ENCODE measurements at places on chromosomes 5 and 9.

DNA sequence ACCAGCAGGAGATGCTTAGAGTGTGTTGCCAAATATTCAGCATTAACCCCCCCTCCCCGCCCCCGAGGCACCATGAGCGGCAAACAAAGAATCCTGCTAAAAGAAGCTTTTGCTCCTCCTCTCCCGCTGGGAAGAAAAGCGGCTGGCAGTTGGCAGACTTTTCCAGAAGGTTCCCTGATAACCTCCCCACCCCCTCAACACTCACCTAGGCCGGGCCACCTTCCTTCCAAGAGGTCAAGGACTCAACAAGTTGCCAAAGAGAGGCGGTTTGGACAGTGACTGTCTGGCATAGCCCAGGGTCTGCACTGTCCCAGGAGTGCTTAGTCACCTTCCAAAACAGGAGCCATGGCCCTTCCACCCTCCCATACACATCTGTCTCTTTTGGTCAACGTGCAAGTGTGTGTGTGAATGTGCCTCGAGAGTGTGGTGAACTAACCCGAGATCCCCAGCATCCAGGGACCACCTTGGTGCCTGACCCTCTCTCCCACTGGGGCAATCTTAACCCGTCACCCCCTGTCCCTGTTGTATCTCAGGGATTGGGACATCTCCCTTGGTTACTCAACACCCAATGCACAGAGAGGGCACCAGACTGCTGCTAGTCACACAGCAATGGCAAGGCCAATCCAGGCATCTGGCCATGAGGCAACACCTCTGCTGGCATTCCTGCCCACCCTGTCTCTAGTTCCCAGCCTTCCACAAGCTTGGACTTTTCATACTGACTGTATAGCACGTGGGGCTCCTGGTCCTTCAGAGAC is 18.9 kb downstream of the CAMK2A start:
- peak; percentile 37 for DNase-seq

DNA sequence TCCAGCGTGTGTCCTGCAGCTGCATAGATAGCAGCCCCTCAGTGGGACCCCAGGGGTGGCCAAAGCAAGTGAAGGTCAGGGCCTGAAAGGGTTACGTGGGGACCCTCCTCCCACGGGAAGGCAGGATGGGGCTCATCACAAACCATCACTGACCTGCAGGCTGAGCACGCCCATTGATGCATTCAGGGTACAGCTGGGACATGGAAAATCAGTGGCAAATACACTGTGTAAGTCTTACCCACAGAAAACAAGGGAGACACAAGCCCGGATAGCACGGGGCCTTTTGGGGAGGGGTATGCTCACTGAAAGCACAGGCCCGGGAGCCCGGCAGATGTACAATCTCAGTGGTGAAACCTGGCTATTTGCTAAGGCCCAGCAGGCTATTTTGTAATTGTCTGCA is 49.1 kb downstream of the SEMA4D start:
- no peak for DNase-seq

DNA sequence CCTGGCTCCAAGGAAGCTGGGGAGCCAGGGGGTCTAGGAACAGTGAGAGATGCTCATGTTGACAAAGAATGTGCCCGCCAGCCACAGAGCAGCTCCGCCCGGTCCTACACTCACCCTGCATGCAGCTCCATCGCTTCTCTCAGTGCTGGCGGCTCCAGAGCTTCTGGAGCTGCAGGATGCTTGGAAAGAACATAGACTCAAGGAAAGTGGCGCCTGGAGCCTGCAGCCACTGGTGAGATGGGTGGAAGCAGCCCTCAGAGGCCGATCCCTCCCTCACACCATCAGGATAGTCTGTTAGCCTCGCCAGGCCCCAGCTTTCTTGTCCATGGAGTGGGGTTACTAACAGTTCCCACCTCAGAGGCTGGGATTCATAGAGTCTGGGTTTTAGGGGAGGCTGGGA is 26.4 kb upstream of the SLC6A19 start:
- DNase-seq, result no peak

- no peak for DNase-seq
Observed at GRCh38 chr9:112446080-112446479, 40.5 kb upstream of the KIAA1958 start.

DNA sequence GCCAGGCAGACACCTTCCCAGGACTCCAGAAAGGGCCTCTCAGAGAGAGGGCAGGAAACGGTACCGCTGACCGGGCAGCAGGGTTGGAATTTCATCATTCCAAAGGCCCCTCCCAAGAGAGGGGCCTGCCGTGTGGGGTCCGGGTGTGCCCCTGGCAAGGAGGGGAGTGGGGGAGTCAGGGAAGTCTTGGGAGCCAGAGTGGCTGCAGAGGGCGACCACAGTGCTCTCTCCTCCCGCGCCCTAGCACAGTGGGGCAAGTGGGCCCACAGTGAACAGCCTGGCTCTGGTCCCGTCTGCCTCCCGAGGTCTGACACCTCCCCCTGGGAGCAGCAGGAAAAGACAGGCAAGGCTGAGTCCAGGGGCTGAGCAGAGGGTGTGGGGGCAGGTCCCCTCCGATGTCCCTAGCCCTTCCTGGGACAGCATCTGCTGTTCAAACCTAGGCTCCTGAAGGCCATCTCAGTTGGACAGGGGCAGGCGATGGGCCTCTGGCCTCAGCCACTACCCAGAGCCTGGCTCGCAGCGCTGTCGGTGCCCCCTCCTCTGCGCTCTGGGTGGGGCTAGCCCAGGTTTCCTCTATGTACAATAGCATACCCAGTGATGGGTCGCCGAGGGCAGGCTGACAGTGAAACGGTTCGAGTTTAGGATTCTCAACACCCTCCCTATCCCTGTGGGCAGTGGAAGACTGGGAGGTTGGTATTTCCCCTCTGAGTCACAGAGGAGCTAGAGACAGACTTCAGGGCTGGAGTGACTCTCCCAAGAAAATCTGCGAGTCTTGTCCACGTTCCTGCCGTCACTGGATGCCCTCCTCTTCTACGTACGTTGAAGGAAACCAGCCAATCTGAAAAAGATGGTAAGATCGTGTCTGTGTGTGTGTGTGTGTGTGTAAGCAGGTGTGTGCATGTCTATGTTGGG is 25.4 kb upstream of the SARDH start:
- no peak for DNase-seq

DNA sequence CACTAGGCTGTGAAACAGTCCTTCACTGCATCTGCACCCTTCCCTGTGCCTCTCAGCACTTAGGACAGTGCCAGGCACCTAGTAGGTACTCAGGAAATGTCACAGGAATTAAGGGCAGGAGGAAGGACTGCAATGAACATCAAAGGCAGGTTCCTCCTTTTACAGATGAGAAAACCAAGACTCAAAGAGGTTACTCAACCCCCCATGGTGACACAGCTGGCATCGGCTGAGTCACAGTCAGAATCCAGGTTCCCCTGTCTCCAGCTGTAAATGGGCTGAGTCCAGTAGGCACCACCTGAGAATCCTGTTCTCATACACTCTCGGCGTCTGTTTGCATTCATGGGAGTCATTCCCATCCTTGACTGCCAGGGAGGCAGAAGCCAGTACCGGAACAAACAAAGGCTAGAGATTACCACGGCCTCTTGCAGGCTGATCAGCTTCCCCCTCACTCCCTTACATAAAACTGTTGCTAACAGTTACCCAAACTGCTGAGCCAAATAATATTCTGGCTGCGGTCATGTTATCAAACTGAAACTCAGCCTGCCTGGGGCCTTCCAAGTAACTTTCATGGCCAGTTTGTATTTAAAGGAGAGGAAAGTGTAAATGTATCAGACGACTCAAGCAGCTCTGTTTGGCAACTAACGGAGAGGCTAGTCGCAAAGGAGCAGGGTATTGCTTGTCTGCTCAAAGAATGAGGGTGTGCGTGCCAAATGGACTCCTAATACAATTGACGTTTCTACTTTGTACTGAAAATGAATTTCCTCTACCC is 201.7 kb downstream of the PAPPA start:
- DNase-seq, result peak; percentile 71

- DNase-seq, result no peak
Observed at GRCh38 chr5:155408465-155408864, 394.9 kb downstream of the KIF4B start.

DNA sequence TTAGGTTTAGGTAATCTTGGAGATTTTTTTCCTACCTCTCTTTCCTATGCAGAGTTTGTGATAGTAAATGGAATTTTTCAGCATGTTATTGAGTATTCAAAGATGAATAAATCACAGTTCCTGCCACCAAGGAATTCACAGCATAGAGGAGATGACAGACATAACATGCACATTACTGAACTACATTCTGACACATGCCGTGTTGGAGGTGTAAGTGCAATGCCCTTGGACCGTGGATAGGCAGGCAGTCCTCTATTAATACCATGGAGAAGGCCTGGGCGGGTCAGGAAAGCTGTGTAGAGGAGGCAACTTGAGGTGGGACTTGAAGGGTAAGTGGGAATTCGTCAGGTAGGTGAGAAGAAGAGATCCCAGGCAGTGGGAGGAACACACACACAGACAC is 43.9 kb downstream of the MCCC2 start:
- no peak for DNase-seq

DNA sequence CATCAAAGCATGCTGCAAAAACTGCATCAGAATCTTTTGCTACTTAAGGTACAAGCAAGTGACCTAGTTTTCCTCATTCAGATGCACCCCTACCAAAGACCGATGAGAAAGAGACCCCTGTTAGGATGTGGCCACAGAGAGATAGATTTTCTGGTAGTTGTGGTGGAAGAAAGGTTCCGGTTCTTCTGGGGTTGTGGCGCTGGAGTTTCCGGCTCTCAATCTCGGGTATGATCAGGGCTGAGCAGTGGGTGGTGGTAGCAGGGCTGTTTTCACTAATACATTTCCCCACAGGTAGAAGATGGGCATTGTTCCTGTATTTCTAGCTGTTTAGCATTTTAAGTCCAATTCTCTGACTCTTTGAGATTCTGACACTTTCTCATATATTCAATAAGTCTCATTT is 58.4 kb downstream of the PCSK1 start:
- DNase-seq, result no peak

DNA sequence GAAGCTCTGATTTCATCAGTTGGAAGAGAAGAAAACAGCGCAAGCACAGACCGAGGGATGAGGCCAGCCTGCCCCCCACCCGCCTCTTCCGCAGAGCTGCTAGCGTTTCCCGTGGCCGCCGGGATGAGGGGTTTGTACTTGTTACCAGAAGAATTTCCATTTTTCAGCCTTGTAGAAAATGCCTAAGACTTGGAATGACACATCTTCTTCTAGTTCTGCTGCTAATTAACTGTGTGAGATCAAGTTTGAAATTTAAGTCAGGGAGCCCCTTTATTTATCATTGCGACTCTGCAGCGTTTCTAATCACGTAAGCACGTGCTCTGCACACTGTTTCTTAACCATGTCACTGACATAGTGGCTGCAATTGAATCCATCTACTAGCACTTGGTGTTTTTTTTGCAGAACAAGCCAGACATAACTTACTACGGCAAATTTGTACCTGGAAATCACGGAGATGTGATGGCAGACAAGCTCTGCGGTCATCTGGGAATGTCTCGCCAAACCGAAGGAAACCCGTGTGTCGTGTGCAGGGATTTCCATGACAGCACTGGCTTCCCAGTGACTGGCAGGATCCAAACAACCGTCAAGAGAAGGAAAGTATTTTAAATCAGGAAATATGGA is 41.8 kb upstream of the ROR2 start:
- DNase-seq, result no peak

DNA sequence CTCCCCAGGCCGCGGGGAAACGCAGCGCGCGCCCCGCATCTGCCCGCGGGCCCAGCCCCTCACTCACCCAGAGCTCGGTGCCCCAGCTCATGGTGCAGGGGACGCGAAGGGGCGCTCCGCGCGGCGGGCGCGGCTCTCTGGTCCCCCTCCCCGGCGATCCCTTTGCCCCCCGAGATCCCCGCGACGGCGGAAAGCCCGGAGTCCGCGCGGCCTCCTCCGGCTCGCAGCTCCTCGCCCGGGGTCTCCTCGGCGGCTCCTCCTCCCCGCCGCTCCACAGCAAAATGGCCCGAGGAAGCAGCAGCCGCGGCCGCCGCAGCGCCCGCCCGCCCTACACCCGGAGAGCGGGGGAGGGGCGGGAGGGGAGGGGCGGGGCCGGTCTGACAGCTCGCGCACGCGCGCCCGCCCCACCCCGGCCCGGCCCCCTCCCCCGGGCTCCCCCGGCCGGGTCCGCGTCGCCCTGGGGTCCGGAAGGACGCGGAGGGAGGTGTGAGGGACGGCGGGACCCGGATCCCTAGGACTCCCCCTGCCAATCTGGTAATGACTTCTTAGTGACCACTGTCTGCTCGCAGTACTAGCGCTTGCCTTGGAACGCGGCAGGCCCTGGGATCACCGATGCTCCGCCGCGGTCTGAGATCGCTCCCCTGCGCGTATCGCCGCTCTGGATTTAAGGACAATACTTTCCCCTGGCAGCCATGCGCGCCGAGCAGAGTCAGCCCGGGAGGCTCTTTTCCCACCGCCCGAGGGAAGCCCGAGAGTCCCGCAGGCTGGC is at the start of gene FNBP1:
TSS of gene FNBP1 (minus strand) at position 305 of the 769 bp plus-strand sequence. CDS start at position 91, 214 bp downstream.
- peak; percentile 92 for DNase-seq

- DNase-seq, result no peak
Observed at GRCh38 chr5:171080186-171080938, 218.5 kb downstream of the RANBP17 start.

DNA sequence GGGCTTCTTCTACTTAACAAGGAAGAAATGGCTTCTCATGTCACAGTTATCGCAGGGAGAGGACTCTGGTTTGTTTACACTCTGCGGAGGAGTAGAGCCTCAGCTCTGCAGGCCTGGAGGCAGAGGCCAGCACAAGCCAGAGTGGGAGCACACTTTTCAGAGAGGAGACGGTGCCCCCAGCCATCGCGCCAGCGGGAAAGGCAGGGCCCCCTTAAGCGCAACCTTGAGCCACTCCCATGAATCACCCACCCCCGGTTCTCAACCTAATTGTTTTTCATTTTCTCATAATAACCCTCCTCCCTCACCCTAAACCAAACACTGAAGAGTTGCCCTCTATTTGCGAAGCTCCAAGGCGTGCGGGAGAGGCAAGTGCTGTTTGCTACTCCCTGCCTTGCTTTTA is 208.4 kb upstream of the TBCA start:
- DNase-seq, result peak; percentile 28

GRCh38 chr9:18675332-18675731 is 201.4 kb downstream of the ADAMTSL1 start:
- DNase-seq, result no peak

DNA sequence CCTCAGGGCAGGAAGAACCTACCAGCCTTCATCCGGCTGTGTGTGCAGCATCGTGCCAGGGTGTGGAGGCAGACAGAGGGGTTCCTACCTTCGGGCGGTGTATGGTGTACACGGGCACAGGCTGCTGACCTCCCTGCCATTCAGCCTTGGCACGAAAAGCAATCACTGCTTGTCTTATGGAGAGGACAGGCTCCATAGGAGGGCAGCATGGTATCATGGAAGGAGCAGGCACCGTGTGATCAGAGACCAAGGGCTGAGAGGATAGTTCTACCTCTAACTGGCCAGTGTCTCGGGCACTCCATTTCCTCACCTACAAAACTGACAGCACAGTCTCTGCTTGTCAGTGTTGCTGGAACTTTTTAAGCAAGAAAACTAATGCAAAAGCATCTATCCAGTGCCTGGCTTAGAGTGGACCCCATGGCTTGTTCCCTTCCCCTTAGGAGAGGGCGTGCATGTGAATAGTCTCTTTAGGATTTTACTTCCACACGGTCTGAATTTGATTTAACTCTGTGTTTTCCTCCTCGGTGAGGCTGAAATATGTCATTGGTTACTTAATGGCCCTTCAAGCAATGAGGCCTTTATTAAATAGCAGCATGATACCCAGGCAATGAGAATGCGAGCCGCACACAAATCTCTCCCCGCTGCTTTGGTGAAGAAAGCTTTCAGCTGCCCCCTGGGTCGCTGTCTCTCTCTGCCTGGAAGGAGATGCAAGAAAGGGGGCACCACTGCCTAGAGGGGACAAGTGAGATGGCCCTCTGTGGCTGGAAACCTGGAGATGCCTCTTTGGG is 22.2 kb downstream of the TTLL11 start:
- no peak for DNase-seq

GRCh38 chr5:68086857-68087256 is 128.7 kb upstream of the PIK3R1 start:
- no peak for DNase-seq
